AG04449 (cell line): ENCODE measurements at places on chromosomes 7 and 10.

- DNase-seq = no peak
These were observed 105.7 kb upstream of the SHH start for GRCh38 chr7:155917836-155918430.

DNA sequence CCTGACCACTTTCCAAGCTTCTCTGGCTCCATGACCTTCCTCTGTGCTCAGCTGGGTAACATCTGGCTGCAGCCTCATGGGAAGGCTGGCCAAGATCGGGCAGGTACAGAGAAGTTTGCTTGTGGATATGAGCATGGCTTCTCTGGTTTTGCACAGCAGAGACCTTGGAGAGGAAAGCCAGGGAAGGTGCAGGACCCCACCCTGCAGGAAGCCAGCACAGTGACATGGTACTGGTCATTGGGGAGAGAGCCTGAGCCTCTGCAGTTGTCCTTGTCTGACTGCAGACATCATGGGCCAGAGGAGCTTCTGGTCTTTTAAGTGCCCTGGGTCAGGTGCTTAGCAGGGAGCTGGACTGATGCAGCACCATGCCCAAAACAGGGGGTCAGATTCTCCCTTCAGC lies 70.6 kb upstream of the LEP start:
- no peak for DNase-seq

- DNase-seq = no peak
These were observed 18.4 kb upstream of the SORCS3 start for GRCh38 chr10:104622598-104623209.

GRCh38 chr10:69572159-69573055 lies 815 bp downstream of the NEUROG3 start:
- DNase-seq = no peak

- DNase-seq = no peak
These were observed 1.0 kb downstream of the ATE1 start for GRCh38 chr10:121926671-121927317.

DNA sequence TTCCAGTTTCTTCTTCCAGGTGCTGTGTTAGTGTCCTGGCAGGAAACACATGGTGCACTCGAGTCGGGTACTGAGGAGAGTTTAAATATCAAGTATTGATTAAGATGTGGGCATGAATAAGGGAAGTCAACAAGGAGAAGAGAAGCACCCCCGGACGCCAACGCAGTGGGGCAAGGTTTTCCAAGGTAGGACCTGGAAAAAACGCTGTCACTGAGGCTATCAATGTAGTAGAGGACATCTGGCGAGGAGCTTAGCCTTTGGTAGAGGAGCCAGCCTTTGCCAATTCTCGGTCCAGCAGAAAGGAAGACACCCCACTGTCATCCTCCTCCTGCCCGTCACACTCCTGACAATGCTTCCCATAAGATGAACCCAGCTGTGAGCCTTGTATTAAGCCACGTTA lies 159.6 kb downstream of the TEX36 start:
- DNase-seq = no peak

DNA sequence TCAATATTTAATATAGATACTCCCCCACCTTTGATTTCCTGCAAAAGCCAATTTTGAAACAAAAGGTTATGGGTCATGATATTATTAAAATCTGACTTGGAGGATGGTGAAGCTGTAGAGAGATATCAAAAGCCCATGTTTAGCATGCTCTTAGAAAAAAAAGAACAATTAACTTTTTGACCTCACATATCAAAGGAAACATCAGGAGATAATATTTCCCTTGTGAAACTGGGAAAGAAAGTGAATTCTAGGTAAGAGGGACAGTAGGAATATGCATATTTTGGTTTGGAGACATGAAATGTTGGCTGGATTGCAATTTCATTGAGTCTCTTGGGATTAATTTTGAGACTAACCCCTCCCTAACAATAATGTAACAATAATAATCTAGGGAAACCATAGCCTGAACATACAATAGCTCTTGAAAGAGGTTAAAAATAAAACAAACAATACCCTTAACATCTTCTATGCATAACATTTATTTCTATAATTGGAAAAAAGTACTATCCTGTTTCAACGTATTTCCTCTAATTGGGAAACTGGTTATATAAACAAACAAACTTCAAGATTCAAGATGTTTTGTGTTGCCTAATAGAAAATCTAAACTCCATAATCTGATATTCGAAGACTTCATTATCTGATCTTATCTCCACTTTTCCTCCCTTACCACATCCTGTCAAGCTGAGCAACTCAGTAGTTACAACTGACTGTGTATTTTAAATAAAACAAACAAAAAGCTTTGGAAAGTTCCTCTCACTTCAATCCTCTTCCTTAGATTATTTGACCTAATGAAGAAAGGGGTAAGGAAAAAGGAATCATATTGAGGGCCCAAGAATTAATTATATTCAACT lies 14.8 kb downstream of the TMEM26 start:
- no peak for DNase-seq

GRCh38 chr7:151761231-151761630 lies 115.7 kb downstream of the PRKAG2 start:
- DNase-seq = no peak

DNA sequence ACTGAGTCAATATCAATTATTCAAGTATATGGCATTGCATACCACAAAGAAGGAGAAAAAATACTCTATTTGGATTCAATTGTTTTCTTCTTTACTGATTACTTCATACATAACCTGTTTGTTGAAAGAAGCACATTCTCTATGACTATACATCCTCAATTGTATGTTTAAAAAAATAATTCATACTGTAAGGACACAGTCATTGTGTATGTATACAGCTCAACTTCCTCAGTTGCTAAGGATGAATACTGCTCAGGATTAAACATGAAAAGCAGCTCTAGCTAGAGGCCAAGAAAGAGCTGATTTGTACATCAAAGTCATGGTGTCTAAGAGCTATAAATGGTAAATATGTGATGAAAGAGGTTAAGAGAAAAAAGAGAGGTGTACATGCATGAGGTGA lies 15.8 kb upstream of the BPGM start:
- no peak for DNase-seq

GRCh38 chr10:51583976-51584375 lies 115.4 kb downstream of the CSTF2T start:
- no peak for DNase-seq

DNA sequence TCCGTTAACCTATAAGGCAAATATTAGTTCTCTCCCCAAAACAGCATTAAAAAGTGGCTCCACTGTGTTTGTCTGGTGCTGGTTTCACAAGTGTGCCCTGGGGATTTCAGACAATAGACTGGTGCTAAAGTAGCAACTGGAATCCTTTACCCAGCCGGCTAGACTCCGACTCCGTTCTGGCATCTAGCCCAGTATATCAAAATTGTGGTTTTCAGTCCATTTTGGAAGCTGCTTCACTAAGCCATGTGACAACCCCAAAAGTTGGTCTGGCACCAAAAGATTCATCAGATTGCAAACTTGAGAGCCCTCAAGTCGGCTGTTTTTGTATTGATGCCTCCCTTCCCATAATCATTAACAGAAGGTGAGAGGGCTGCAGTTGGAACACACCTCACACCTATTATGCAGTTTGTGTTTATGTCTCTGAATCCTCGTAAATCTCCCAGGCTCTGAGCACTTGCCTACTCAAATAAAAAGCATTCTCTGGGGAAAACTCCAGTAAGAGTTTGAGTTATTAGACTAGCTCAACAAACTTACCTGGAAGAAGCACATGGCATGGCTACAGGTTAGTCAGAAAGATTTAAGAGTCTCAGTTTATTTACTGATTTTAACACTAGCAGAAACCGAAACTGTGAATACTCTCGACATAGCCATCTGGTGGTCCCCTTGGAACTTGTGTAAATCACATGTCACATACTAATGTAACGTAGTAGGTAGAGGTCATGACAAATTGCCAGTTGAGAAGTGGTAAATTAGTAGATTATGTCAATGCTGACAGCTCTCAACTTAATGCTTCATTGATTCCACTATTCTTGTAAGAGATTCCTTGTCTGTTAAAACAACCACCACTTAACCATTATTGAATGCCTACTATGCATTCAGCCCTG lies 14.8 kb upstream of the WNT16 start:
- DNase-seq = no peak

GRCh38 chr10:117464176-117464575 lies 78.4 kb upstream of the EMX2 start:
- no peak for DNase-seq

DNA sequence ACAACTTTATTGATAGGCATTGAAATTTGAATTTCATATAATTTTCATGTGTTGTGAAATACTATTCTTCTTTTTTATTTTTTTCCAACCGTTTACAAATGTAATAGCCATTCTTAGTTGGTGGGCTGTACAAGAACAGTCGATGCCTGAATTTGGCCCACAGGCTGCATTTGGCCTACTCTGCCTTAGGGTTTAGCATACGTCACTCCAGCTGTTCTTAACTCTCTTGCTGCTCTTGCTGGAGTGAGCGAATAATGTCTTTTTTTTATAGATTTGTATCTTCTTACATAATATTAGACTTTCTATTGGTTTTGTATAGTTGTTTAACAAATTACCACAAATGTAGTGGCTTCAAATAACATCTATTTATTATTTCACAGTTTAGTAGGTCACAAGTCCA lies 163.4 kb upstream of the MKI67 start:
- no peak for DNase-seq

DNA sequence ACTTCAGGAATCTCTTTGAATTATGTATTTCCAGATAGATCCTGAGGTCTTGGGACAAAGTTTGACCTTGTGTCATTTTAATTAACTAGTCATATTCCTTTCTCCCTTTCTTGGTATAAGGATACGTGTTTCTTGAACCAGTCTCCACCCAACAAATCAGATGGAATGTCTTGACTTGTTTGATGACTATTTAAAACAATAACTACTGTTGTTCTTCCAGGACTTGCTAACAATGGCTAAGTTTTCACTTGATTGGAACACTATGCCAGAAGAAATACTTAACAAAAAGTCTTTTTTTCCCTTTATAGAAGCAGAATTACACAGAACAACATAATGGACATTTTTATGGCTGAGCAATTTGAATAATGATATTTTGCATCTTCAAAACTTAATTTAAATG lies 43.0 kb upstream of the WIPF3 start:
- DNase-seq = no peak

DNA sequence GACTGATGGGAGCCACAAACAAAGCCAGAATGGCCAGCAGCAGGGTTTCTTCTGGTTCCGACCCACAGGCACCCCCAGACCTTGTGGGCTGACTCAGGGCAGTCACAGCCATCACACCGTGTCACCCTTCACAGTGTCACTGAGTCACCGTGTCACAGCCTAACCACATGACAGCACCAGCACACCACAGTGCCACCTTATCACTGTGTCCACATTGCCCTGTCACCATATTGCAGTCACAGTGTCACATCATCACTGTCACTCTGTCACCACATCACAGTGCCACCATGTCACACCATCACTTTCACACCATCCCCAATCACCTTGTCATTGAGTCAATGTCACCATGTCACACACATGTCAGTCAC lies 77.0 kb downstream of the OAT start:
- no peak for DNase-seq

- no peak for DNase-seq
These were observed 117.4 kb downstream of the ZNF365 start for GRCh38 chr10:62491597-62491996.

DNA sequence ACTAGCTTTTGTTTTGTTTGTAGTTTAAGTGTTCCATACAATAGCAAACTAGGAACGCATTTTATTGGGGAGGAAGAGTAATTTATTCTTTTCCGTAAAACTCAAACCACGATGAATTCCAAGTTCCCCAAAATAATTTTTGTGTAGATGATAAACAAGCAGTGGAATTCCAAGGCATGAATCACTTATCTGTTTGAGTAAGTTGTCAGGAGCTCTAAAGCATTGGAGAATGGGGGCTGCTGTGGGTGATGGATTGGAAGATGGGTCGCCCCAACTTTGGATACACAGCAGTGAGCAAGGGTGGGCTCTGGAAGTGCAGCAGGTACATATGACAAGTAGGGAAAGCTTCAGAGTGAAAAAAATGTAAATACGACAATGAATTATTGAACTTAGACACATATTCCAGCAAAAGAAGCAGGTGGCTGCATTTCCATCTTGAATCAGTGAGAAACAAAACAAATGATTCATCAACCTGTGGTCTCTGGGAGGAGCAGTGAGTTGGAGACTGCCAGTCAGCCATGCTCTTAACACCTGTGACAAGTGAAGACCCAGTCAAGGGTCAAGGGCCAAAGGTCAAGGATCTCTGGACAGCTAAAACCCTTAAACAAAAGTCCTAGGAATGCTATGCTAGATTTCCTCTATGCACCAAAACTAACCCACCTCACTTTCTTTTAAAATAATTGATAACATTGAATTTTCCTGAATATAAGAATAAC lies 34.2 kb upstream of the ADRB1 start:
- no peak for DNase-seq

GRCh38 chr7:152073352-152073751 lies 47.9 kb downstream of the GALNT11 start:
- no peak for DNase-seq

- DNase-seq = no peak
These were observed 39.0 kb upstream of the KIF5B start for GRCh38 chr10:32095116-32095733.

DNA sequence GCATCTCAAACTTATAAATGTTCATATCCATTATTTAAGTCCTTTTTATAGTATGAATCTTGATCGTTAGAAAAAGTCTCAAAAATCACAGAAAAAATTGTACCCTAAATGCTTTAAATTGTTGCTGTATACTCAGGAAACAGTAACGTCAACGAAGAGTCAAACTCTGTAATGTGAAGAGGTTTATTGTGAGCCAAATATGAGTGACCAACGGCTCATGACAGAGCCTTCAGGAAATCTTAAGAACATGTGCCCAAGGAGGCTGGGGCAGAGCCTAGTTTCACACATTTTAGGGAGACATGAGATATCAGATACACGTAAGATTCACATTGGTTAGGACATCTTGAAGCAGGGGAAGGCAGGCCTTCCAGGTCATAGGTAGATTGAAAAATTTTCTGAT lies 86.1 kb downstream of the PIP4K2A start:
- no peak for DNase-seq

DNA sequence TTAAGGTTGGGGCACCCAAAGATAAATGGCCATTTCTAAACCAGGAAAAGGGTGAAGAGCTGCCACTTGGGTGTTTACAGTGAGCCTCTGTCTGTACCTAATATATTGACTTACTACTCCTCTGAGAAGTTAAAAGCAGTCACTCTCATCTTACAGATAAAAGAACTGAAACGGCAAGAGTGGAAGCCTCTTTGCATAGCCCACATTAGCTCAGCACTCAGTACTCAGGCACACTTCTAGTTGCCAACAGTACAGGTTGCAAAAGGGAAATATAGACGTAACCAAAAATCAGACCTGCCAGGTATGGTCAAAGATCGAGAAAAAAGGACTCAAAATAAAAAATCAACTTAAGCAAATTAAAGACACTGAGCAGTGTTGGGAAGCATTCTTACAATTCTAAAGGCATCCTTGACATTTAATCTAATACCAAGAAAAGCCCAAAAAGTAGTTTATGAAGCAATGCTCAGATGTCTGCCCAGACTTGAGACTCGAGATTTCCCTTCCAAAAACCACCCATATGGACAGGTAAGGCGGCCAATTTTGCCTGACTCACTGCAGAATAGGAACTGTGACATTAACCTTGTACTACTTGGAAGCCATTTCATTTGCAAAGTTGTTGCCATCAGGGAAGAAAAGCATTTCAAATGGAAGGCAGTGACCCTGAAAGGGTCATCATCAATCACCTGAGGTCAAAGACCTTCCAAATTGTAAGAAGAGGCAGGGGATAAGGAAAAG lies 139.3 kb downstream of the SLC25A13 start:
- DNase-seq = no peak

- DNase-seq = no peak
These were observed 32.1 kb upstream of the JAKMIP3 start for GRCh38 chr10:132033632-132034031.
